ENCODE measurements at places on chromosomes 7 and 10. TPM values are rescaled to one million over a fixed set of nuclear protein-coding genes. Genes with fewer than 3 reads are reported as not detected.

Gene CYP2E1
- 0.26 TPM for total RNA-seq

Gene NEBL
- 0.22 TPM for total RNA-seq

Gene PRSS2
- not detected for total RNA-seq

Gene BLNK
- not detected for total RNA-seq

Gene CYP26A1
- total RNA-seq: 1.6 TPM

Gene OR2A42
- not detected for total RNA-seq

Gene VPS26A
- total RNA-seq: 36.4 TPM

Gene HOXA11
- total RNA-seq: 0.09 TPM

Gene SPDYE1
- total RNA-seq: not detected

Gene PLEKHS1
- not detected for total RNA-seq

Gene ZSCAN25
- 9.9 TPM for total RNA-seq

Gene VENTX
- not detected for total RNA-seq

Gene PPP1R3C
- 0.09 TPM for total RNA-seq

Gene SEMA4G
- total RNA-seq: 0.98 TPM

Gene PHF14
- 40.7 TPM for total RNA-seq

Gene PTPN20
- total RNA-seq: 0.11 TPM

Gene PIK3CG
- total RNA-seq: 2.0 TPM

Gene PDCD11
- 22.2 TPM for total RNA-seq

Gene MOGAT3
- not detected for total RNA-seq

Gene GIMAP6
- 248 TPM for total RNA-seq

Gene ENTPD7
- 22.9 TPM for total RNA-seq

Gene ZNF800
- total RNA-seq: 13.1 TPM

Gene TMEM213
- total RNA-seq: not detected

Gene FLNC
- 98.2 TPM for total RNA-seq

Gene C10orf53
- total RNA-seq: not detected

Gene RNF32
- 0.17 TPM for total RNA-seq

Gene USP54
- total RNA-seq: 6.8 TPM

Gene VSIR
- total RNA-seq: 6.5 TPM

Gene HKDC1
- under 0.01 TPM for total RNA-seq

Gene NODAL
- not detected for total RNA-seq

Gene TRDMT1
- total RNA-seq: 5.1 TPM

Gene FAM20C
- 1.3 TPM for total RNA-seq

Gene BBIP1
- 21.0 TPM for total RNA-seq

Gene SPACDR
- 0.22 TPM for total RNA-seq

Gene TBX20
- not detected for total RNA-seq

Gene STEAP2
- total RNA-seq: 0.52 TPM

Gene TUBB8
- total RNA-seq: 0.11 TPM

Gene LRWD1
- 18.1 TPM for total RNA-seq

Gene SLC18A3
- not detected for total RNA-seq

Gene SLC35G1
- 4.9 TPM for total RNA-seq

Gene PLPP4
- total RNA-seq: not detected

Gene CELF2
- total RNA-seq: 2.2 TPM

Gene FXYD4
- total RNA-seq: not detected

Gene MKI67
- 3.4 TPM for total RNA-seq

Gene SUN1
- 171 TPM for total RNA-seq

Gene LIPM
- not detected for total RNA-seq

Gene MACC1
- under 0.01 TPM for total RNA-seq

Gene CALHM3
- not detected for total RNA-seq

Gene DDIT4
- 133 TPM for total RNA-seq

Gene EBLN1
- not detected for total RNA-seq

Gene COL13A1
- total RNA-seq: 0.98 TPM

Gene VPS50
- total RNA-seq: 26.2 TPM

Gene FKBP6
- total RNA-seq: not detected

Gene WNT2
- not detected for total RNA-seq

Gene PIK3AP1
- 0.09 TPM for total RNA-seq

Gene CUZD1
- total RNA-seq: 0.17 TPM

Gene TWIST1
- total RNA-seq: 0.87 TPM
